ENCODE measurements at places on chromosomes 12 and 14.

- peak; percentile 29 for DNase-seq
Measured at GRCh38 chr12:14769466-14769968, 33.8 kb downstream of the WBP11 start.

- DNase-seq: no peak
Measured at GRCh38 chr14:102544747-102545460, 35.3 kb upstream of the ANKRD9 start.

GRCh38 chr12:64826234-64826633 is 1.8 kb downstream of the TBC1D30 start:
- DNase-seq: no peak

DNA sequence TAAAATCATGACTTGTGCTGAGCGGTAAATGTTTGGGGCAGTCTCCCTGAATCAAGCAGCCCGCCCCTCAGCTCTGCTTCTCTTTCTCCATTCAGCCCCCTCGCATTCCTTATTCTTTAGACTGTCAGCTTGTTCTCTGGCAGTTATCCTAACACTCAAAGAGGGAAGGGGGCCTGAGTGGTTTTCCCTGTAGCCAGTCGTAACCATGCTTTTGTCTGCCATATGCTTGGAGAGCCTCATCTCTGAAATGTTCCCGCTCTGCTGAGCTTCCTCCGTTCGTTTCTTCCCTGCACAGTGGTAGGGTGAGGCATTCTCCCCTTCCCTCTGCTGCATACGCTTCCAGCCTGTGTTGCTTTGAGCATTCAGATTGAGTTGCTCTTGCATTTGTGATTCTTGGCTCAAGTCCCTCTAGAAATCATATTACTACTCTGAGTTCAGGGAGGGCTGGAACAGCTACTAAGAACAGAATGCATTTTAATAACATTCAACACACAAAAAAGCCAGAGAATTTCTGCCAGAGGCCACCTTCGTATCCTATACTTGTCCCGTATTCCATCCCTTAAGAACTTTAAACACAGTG is 119.7 kb downstream of the FBXL14 start:
- DNase-seq: no peak

- DNase-seq: no peak
Measured at GRCh38 chr12:75488553-75488952, 8.0 kb downstream of the GLIPR1 start.

DNA sequence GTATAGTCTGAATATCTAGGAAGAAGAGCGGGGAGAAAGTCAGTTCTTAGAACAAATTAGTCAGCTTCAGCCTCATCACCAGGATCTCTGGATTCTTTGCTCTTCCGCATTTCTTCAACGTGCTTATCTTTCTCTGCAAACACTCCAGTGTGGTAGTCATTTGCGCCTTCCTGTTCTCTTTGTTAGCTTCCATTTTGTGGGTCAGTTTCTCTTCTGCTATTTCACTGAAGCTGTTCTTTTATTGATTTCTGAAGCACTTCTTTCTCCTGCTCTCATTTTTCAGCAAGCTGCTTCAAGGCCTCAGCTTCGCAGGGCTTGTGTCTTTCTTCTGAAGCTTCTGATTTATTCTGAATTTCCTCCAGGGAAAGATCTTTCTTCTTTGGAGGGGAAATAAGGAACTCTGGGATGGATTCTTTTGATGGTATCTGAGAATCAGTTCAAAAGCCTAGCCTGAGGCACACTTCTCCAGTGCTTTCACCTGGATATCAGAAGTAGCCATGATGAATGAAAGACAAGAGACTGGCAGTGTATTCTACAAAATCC is 13.5 kb downstream of the AMN1 start:
- no peak for DNase-seq

- peak; percentile 27 for DNase-seq
Measured at GRCh38 chr14:68843471-68844209, 50.8 kb upstream of the ZFP36L1 start.

GRCh38 chr12:110134691-110135411 is 10.7 kb downstream of the IFT81 start:
- no peak for DNase-seq

DNA sequence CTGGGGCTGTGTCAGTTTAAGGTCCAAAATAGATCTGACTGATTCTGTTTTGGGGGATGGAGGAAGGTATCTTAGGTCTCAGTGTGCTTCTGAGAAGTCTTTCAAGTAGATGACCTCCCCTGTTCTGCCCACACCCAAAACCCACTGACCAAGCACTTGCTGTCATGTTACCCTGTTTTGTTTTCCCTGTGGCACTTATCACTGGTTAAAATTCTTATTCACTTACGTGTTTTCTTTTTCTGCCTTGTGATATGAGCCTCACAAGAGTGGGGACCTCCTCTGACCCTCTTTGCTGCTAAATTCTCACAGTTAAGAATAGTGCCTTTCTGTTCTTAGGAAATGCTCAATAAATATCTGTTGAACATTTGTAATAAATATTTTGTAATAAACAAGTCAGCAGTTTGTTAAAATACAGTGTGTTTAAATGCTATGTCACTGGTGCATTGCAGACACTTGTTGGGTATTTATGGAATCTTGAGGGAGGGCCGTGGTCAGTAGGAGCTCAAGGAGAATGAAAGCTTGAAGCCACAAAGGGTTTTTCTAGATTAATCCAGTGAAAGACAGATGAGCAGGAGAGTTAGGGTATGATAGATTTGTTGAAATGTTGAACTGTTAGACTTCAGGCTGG is 20.9 kb downstream of the PLEKHA5 start:
- DNase-seq: no peak

- no peak for DNase-seq
Measured at GRCh38 chr14:98370352-98370751, 901.6 kb downstream of the BCL11B start.

- DNase-seq: no peak
Measured at GRCh38 chr14:77046721-77047120, 18.2 kb upstream of the IRF2BPL start.

DNA sequence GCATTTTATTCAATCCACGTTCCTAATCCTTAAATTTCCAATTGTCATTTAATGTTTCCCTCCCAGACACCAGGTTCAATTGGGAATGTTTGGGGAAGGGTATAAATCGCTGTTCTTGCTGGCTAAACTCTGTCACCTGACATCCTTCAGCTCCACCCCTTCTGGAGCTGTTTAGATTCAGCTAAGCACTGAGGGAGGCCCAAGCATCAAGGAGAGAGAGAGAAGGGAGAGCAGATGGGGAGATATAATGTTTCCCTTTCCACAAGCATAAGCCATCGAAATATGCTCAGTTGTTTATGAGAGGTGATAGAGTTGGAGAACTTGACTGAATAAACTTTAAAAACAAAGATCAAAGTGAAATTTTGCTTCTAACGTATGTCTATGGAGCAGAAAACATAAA is 1.8 kb downstream of the ABCC9 start:
- DNase-seq: no peak

DNA sequence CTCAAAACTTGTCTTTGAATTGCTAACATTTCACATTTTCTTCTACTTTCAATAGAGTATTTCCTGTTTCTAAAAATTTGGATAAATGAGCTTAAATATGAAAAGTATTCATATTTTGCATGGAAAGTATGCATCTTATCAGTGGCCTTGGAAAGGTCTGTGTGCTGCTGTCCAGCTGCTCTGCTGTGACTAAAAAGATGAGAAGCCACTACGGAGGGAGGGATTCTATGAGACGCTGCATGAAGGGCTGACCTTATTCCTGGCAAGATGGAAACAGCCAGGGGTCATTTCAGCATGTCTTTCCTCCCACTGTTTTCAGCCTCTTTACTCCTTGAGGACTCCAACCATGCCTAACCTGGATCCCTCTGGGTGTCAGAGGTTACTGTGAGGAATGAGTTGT is 13.0 kb downstream of the PIWIL1 start:
- DNase-seq: no peak

- DNase-seq: no peak
Measured at GRCh38 chr12:65673156-65673690, 151.1 kb upstream of the HMGA2 start.

- no peak for DNase-seq
Measured at GRCh38 chr14:76870166-76870565, 44.0 kb downstream of the LRRC74A start.

- DNase-seq: no peak
Measured at GRCh38 chr12:80702889-80703805, 4.3 kb upstream of the MYF6 start.

DNA sequence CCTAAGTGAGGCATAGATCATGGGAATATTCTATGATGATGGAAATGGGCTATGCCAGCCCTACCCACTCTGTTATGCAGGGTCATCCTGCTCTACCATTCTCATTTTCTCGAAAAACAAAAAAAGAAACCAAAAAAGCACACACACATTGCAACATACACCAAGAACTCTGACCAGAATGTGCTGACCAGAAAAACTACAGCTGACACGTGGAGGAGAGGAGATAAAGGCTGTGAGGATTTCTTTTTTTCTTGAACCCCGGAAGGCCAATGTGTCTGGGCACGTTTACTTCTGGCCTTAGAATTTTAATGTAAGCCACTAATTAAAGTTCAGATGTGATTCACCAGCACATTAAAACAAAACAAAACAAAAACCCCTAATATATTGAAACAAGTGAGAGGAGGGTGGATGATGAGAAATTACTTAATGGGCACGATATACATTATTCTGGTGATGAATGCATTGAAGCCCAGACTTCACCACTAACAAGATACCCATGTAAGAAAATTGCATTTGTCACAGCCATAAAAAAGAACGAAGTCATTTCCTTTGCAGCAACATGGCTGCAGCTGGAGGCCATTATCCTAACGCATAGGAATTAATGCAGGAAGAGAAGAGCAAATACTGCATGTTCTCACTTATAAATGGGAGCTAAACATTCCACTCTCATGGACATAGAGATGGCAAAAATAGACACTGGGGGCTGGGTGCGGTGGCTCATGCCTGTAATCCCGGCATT is 66.3 kb upstream of the PLEKHG3 start:
- DNase-seq: no peak

GRCh38 chr12:11877869-11878780 is 192.6 kb upstream of the BCL2L14 start:
- peak; percentile 15 for DNase-seq

DNA sequence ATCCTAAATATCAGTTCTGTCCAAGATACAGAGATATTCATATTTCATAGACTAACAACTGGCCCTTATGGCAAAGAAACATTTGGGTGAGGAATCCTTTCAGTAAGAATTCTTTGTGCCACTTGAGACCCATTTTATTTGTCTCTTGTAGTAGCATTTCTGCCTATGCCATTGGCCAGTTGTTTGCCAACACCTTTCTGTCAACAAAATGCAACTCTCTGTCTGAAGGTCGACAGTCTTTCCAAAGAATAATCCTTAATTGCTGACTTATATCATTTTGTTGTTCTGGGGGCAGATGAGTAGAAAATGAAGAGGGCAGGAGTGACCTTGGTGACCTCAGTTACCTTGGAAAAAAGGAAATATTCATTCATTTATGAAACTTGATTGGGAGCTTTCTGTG is 10.9 kb downstream of the IFT43 start:
- DNase-seq: no peak

DNA sequence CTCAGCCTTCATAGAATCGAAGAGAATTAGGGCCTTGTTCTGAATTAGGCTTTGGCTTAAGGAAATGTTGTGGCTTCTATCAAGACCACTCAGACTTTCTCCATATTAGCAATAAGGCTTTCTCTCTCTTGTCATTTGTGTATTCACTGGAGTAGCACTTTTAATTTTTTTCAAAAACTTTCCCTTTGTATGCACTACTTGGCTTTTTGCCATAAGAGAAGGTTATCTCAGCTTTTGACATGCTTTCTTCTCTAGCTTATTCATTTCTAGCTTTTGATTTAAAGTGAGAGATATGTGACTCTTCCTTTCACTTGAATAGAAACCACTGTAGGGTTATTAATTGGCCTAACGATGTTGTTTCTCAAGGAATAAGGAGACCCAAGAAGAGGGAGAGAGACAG is 244.2 kb downstream of the GPHN start:
- no peak for DNase-seq

DNA sequence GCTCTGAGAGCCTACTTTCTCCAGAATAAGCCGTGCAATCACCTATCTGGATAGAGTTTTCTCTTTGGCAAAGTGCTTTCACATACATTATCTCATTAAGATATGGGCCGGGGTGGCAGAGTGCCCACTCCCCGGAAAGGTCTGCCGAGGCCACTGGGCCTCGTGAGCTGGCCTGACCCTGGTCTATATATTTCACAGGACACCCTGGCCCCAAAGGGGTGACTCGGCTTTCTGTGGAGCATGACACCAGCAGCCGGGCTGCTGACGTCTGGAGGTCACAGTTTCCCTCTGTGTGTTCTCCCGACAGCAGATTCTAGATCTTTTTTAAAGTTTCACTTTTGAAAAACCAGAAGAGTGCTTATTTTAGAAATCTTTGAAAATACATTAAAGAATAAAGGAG is 27.9 kb upstream of the ATP2A2 start:
- DNase-seq: no peak

DNA sequence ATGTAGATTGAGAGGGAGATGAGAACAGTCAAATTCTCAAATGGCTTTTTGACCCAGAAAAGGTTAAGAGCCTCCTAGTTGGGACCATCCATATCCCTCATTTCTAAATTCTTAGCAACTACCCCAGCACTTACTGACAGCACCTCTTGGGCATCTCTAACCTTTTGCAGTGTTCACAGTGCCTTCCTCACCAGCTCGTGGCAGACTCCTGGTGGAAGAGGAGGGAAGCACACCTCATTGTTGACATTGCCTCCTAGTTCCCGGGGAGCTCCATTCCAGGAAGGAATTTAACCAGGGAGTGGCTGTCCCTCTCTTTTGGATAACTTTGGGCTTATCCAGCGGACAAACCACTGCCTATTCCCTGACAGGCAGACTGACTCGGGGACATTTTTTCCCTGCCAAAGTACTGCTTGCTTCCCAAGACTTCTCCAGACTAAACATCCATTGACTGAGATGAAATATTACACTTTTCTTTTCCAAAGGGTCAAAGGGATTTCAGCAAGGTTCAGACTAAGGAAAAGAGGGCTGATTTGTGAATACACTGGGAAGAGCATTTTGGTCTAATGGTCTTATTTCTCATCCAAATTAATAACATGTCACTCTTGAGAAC is 9.0 kb upstream of the OR6J1 start:
- DNase-seq: no peak

DNA sequence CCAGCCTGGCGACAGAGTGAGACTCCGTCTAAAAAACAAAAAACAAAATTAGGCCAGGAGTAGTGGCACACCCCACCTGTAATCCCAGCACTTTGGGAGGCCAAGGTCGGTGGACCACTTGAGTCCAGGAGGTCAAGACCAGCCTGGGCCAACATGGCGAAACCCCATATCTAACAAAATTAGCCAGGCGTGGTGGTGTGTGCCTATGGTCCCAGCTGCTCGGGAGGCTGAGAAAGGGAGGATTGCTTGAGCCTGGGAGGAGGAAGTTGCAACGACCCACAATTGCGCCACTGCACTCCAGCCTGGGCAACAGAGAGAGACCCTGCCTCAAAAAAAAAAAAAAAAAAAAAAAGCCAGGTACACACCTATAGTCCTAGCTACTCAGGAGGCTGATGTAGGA is 37.0 kb downstream of the KDM2B start:
- DNase-seq: no peak
